ENCODE measurements at places on chromosomes 5 and 9. TPM values are rescaled to one million over a fixed set of nuclear protein-coding genes. Genes with fewer than 3 reads are reported as not detected.

Gene TRIM36
- total RNA-seq, result 5.4 TPM

Gene SOWAHA
- not detected for total RNA-seq

Gene INSL4
- not detected for total RNA-seq

Gene PRLR
- 0.75 TPM for total RNA-seq

Gene LCP2
- not detected for total RNA-seq

Gene ACSL6
- not detected for total RNA-seq

Gene FBP1
- total RNA-seq, result not detected

Gene MEGF10
- 21.0 TPM for total RNA-seq
